ENCODE measurements at places on chromosomes 3 and 15.
A peak's percentile ranks its signal among the peaks of the same experiment; 100 is the strongest.

DNA sequence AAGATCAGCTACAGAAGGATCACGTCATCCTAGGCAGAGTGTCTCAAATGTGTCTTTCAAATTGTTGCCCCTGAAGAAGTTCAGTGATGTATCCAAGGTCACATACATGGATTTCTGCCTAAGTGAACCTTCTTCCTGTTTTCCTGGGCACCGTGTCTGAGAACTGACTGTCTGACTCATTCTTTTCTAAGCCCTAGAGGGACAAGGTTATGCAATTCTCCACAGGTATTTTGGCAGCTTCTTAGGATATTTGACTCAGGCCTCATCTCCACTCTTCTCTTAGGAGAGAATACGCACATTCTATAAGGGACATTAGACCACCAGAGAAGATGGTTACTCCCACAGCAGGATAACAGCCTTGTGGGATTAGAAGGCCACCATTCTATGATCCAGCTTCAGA is 391.9 kb upstream of the THBS1 start:
- DNase-seq, result no peak

GRCh38 chr15:94259863-94260262 is 28.5 kb downstream of the MCTP2 start:
- DNase-seq, result no peak

- peak; percentile 76 for DNase-seq
Observed at GRCh38 chr15:74541494-74542165, 610 bp downstream of the ARID3B start.

- DNase-seq, result no peak
Observed at GRCh38 chr3:41002104-41002503, 197.2 kb upstream of the CTNNB1 start.

DNA sequence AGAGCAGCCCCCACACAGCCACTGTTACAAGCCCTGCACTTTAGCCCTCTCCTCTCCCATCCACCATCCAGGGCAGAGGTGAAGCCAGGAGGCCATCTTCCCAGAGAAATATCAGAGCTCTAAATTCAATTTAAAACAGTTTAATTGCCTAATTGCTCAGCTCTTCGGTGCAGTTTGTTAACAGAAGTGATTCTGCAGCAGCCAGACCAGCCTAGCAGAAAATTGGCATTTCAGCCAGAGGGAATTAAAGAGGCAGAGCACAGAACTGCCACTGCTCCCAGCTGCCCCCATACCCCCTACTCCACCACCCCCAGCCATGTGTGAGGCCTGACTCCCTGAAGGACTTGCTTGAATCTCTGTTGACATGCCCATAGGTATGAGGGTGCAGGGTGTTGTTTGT is 38.5 kb downstream of the TPRA1 start:
- DNase-seq, result no peak
